ENCODE measurements at places on chromosomes 4 and X.
A peak's percentile ranks its signal among the peaks of the same experiment; 100 is the strongest.

- no peak for DNase-seq
Measured at GRCh38 chrX:67723580-67724351, 179.9 kb downstream of the AR start.

- DNase-seq = peak; percentile 4
Measured at GRCh38 chrX:66110112-66110511, 53.9 kb upstream of the HEPH start.

GRCh38 chr4:134591326-134591725 is 389.7 kb upstream of the PABPC4L start:
- DNase-seq = no peak

GRCh38 chrX:275476-275966 is 5.7 kb upstream of the PLCXD1 start:
- no peak for DNase-seq

- no peak for DNase-seq
Measured at GRCh38 chrX:3728454-3728853, 15.0 kb upstream of the PRKX start.

DNA sequence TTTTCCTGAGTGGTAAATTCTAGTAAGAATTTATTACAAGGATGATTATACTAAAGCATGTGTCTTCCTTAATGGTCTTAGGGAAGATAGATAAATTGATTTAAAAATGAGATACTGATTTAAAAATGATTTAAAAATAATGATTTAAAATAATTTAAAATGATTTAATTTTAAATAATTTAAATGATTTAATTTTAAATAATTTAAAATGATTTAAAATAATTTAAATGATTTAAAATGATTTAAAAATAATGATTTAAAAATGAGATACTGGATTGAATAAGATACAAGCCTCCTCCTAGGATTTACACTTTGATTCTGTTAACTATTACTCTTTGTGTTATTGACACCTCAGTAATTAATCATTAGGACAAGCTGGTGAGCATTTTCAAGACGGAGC is 59.0 kb downstream of the COX7B2 start:
- DNase-seq = no peak

All from activated CD4-positive, alpha-beta T cell treated with anti-CD3 and anti-CD28 coated beads, Interleukin-2, amount 50 U/mL, for 48 hours (primary cell).